ENCODE measurements at places on chromosomes 6 and 20. TPM values are rescaled to one million over a fixed set of nuclear protein-coding genes. Genes with fewer than 3 reads are reported as not detected.

SLC2A10 gene
- polyA plus RNA-seq: 19.7 TPM

EYS gene
- 0.32 TPM for polyA plus RNA-seq

DNA sequence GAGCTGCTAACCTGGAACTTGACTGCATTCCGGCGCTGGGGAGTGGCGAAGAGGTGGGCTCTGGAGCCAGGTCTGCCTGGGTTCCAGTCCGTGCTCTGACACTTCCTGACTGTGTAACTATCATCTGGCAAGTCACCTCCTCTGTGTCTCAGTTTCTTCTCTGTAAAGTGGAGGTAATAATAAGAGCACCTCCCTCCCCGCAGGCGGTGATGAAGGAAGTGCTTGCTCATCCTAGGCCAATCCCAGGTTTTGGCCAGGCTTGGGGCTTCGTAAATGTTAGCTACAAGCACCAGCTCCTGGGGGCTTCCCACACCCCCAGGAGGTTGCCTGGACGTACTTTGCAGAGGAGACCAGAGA, 32.8 kb downstream of the SNAI1 start:
- DNase-seq: no peak

DNA sequence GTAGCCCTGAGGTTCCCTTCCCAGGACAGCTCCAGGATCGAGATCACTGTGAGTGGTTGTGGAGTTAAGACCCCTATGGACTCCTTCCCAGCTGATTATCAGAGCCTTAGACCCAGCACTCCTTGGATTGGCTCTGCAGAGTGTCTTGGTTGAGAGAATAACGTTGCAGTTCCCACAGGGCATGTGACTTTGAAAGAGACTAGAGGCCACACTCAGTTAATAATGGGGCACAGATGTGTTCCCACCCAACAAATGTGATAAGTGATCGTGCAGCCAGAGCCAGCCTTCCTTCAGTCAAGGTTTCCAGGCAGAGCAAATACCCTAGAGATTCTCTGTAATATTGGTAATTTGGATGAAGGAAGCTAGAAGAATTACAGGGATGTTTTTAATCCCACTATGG, 5.2 kb upstream of the BTN2A2 start:
- DNase-seq: no peak

DNA sequence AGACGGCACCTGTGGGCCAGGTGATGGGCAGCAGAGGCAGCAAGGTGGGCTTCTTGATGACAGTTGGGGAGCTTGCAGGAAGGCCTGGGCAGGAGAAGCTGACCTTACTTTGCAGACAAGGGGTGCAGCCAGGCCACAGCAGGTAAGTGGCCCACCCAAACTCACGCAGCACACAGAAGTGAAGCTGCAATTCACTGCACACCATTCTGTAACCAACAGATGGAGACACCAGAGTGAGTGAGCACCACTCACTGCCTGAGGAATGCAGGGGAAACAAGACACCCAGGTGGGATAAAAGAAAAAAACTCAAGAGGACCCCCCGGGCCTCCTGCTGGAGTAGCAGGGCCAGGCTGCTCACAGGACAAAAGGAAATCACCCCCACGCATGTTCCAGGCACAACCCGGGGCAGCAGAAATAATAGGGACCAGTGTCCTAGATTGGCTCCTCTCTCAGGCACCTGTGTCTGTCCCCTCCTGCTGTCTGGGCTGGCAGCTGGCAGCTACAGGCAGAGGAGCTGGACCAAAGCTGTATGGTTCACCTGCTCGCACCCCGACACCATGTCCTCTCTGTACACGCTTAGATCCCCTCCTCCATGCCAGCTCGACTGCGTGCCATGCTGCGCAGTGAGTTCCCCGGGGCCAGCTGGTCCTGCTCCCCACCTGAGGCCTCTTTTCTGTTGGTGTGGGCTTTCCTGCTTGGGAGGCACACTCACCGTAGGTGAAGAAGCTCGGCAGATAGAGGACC, 4.9 kb downstream of the MTCH1 start:
- no peak for DNase-seq

Data from muscle of back (tissue), 13 donors.